T-helper 9 cell (primary cell): ENCODE measurements at places on chromosomes 12 and 14.

DNA sequence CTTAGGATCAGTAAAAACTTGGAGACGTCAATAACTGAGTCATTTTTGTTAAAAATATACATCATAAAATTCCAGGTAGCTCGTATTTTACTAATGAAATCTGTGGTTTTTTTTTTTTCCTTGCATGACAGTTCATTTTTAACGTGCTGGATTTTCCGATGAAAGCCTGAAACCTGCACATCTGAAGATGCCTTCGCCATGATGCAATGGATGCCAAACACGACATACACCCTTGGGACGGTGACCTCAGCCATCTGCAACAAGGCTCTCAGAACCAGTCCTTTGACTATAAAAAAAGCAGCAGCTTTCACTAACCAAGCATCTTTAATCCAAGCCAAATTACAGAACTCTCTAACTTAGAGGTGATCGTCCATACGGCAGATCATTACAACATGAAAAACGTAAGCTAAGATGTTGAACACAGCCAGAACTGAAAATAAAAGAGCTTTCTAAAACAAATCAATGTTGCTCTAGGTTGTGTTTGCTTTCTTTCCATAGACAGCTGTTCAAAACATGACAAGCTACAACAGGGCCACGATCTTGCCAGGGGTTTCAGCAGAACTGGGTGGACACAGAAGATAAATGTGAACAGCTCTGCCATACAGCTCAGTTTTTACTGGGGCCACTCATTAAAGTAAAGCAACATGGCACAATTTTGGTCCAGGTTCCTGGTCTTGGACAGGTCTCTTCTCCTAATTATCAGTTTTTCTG, 7.8 kb downstream of the NIN start:
- DNase-seq = no peak

DNA sequence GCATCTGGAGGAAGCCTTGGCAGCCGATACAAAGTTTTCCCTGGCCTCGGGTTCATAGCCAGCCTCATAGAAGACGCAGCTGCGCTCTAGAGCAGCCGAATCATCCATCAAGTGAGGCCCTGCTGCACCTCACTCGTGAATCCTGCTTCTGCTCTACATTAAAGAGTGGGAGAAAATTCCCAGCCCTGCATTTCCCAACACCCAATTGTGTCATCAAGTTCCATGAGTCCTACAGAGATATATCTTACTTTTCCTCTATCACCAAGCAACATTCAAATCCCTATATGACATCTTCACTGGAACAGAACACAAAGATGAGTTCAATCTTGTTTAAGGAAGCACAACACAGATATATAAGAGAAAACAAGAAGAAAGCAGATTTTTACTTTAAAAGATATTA, 139.3 kb downstream of the TTC7B start:
- DNase-seq = no peak

DNA sequence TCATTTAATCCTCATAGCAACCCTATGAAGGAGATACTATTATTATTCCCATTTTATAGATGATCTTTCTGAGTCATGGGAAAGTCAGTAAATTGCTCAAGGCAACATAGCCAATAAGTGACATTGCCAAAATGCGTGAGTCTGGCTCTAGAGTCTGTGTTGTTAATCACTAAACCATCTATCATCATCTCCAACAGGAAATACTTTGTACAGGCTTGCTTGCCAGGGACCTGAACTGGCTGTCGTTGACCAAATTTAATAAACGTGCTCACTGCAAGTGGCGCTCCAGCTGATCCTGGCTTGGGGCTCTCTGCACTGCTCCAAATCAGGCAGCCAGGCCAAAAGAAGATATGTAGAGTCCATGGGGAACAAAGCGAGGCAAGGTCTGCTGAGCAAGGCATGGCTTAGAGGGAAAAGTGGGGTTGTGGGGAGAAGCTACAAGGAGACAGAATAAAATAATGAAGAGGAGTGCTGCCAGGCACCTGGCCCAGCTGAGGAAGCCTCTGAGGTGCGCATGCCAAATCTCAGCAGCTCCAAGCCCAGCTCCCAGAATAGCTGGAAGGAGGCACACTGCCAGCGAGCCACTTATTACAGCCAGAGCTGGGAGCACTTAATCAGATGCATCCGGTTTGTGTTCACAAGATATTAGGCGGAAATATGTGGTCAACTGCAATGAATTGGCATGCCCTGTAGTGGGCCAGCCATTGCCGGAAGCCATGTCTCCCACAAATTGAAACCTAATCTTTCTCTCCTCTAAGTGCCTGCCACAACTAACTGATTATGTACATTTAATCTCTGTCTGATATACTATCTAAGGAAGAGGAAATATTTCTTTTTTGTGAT, 43.3 kb upstream of the PTPRO start:
- DNase-seq = no peak

DNA sequence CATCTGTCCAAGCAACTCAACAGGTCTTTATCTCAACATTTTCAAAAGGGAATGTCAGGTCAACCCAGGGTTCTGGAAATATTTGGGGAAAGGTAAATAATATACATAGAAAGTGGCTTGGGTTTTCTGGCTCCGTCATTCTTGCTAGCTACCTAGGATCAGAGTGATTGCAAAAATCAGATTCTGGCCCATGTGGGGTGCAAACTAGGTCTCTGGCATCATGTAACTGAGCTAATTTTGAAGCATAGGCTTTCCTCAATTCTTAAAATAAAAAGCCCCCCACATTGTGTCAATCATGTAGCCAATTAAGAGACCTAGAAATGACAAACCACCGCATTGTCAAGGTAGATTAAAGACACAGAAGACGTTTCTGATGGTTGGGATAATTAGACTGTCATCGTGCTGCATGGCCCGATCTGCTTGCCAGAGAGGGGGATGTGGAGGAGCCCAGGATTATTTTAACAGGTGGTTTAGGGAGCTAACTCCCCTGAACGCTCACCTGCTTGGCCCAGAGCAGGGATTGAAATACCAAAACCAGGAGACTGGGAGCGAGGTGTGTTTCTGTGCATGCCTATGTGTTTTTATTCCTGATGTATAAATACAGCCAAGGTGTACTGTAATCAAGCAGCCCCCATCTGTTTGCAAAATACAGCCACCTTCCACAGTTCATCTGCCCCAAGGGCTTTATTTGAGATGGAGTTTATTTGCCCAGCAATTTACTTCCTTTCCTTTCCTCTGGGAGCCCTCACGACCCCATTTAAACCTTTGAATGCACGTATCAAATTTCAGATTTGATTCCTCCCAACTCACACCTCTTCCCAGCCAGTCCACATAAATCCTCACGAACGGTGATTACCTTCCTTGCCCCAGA, 189.5 kb downstream of the TTC8 start:
- DNase-seq = no peak

DNA sequence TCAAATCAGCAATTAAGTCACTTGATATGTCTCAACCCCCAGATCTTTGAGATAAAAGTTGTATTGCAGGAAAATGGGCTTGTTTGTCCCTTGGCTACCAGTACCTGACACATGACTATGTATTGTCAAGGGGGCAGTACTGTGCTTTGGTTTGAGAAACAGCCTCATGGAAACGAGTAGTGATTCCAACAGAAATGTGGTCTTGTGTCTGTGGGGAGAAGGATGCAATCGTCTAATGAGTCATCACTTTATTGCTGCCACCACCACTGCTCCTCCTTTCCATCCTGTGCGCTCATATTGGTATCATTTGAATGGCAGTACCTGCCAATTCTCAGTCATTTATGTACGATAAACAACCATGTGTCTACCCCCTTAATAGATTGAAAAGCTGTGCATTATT, 72.8 kb upstream of the ARHGAP5 start:
- no peak for DNase-seq

DNA sequence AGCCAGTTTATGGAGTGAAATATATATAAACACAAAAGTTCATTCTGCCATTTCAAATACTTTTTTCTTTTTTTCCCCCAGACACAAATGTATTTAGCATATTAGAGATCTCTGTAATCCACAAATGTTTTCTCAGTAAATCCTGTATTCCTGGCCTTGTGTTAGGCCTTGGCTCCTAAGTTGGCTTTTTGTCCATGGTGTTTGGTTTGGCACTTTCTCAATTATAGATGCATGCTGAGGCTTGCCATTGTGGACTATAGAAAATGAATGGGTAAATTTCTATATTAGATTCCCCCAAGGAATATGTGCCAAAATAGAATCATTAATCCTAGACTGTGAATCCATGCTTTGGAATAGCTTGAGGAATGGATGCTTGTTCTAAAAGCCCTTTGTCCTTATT, 17.0 kb downstream of the RIC8B start:
- DNase-seq = no peak

GRCh38 chr14:101065246-101065645, 161.7 kb upstream of the RTL1 start:
- no peak for DNase-seq
